Kidney glomerular epithelial cell (primary cell): ENCODE measurements at places on chromosomes 12 and 14.

DNA sequence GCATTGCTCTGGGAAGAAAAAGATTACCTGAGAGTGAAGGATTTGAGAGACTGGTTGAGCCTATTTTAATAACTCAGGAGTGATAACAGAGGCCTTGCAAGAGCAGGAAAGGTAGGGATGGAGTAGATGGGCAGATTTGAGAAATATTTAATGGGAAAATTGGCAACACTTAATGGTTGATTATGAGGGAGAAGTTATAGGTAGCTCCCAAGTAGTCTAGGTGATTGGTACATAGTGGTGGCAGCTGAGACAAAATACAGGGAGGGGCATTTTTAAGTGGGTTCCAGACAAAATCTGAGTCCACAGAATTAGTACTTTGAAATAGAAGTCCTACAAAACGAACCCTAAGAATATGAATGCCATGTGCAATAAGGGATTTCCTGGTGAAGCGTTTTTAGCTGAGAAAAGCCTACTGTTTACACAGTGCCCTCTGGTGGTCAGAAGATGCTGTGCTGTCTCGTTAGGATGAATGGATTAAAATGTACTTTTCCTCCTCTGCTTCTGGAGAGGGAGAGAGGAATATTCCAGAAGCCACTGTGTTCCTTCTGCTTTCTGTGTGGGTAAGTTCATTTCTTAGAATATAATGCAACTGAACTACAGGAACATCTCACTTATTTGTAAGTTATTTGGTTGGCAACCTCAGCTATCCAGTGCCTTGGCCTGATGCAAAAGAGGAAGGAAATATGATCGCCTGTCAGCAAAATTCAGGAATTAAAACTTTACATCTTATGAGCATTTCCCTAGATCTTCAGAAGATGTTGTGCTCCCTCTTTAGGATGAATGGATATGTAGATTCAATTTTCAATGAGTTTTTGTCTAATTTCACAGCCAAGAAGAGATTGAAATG, 6.5 kb downstream of the ZBTB1 start:
- peak; percentile 67 for DNase-seq

- DNase-seq, result no peak
These were observed 34.5 kb upstream of the ARID2 start for GRCh38 chr12:45695035-45695434.

GRCh38 chr12:89672589-89672979, 36.1 kb downstream of the ATP2B1 start:
- no peak for DNase-seq

DNA sequence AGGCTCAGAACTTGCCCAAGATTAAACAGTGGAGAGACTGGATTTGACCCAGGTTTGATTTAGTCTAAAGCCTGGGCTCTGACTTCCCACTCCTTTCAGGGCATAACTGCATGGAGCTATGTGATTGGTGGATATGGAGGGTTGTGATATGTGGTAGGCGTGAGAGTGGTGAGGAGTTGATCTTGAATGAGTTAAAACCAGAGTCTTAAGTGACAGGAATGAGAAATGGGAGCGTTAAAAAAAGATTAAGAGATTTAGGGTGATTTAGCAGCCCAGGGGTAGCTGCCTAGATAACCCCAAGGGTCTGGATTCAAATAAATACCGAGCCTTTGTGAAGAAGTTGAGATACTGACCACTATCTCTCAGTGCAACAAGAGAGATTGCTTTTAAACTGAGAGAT, 8.4 kb downstream of the SYNDIG1L start:
- DNase-seq, result no peak

GRCh38 chr14:85471744-85472143, 58.2 kb upstream of the FLRT2 start:
- peak; percentile 78 for DNase-seq

DNA sequence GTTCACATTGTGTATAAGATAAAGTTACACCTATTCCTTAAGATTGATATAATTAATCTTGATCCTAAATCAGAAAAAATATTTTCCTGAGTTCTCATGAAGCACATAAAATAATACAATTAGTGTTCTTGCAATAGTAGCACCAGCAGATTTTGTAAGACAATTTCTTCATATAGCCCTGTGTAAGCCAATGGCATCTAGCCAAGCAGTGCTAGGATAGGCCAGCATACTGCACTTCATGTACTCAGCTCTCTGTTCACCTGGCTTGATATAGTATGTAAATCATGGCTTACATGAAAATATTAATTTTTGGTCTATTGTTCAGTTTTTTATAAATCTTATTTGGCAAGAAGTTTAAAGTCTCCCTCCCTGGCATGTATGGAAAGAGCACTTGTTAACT, 1.9 kb downstream of the KLRF2 start:
- DNase-seq, result no peak

- no peak for DNase-seq
These were observed 28.7 kb downstream of the GIT2 start for GRCh38 chr12:109967383-109968031.

DNA sequence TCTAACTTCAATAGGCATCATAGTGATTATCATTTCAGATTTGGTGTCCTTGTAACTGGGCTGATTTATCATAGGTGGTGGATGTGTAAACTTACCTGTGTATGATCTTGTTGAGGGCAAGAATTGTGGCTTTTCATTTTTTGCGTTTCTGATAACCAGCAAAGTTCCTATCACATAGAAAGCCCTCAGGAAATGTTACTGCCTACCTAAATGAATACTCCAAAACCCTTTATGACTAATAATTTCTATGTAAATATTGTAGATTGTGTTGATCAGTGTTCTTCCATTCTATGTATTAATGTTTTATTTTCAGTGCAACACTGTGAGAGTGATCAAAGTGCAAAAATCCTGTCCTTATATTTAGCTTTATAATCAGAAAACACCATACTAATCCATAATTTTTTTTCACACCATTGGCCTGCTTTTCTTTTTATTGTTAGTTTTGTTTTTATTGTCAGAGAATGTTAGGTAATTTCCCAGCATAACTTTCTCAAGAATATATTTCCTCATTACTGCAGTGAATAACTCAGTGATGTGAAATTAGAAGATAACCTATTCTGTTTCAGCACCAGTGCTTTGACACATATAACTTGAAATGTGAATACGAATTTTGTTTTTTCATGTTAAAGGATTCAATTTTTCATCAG, 94.1 kb downstream of the GPHN start:
- no peak for DNase-seq

DNA sequence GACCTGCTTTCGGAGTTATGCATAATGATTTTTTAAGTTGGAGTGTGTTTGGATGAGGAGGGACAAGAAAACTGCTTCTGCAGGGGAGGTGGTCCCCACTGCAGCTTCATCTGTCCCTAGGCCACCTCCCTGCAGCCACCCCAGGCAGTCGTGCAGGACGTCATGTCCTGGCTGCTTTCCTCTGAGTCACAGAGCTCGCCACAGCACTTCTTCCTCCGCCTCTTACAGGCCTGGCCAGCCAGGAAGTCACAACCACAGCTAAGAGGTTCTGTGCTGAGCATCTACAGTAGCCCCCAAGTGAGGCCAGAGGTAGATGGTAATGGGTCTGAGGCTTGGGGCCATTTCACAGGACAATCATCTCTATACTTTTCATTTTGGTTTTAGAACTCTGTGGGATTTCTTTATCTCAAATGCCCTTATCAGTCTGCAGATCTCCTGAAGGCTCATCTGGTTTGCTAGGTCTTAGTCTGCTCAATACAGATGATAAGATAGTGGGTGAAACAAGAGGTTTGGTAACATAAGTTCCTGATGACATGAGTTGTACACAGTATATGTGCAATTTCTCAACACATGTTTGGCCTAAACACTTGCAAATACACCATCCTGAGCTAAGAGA, 106.4 kb downstream of the ARF6 start:
- peak; percentile 64 for DNase-seq

DNA sequence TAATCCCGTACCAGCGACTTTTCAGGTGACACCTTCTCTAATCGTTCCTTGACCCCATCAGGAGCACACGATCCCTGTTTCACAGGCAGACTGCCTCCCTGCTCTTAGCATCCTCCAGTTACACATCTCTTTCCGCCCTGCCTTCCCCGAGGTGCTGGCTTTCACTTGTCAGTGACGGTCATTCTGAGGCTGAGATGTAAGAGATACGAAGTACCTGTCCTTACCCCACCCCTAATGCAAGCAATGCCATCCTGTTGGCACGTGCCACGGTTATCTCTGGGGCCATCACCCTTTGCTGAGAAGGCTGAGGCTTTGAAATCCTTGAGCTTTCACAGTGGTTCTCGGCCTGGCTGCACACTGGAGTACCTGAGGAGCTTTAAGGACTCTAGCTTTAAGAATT, 24.4 kb downstream of the B4GALNT3 start:
- DNase-seq, result no peak

- DNase-seq, result no peak
These were observed 701.1 kb downstream of the NOVA1 start for GRCh38 chr14:25896777-25897176.

- DNase-seq, result no peak
These were observed 25.1 kb upstream of the CORO1C start for GRCh38 chr12:108756421-108756820.

DNA sequence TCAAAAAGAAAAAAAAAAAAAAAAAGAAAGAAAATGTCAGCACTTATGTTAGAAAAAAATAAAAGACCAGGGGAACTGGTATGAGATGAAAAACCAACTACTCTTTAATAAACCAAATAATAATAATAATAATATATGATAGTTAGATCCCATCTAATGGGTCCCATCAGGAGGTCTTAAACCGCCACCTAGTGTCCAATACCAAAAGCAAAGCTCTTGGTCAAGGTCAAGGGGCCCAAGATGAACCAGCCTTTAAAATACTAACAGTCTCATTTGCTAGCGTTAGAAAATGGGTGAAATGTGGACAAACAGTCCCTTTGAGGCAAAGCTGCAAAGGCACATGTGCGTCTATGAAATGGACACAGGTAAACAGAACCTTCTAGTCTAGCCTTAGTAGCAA, 12.3 kb downstream of the BRAP start:
- DNase-seq, result no peak

GRCh38 chr12:45669093-45669492, 60.4 kb upstream of the ARID2 start:
- no peak for DNase-seq

DNA sequence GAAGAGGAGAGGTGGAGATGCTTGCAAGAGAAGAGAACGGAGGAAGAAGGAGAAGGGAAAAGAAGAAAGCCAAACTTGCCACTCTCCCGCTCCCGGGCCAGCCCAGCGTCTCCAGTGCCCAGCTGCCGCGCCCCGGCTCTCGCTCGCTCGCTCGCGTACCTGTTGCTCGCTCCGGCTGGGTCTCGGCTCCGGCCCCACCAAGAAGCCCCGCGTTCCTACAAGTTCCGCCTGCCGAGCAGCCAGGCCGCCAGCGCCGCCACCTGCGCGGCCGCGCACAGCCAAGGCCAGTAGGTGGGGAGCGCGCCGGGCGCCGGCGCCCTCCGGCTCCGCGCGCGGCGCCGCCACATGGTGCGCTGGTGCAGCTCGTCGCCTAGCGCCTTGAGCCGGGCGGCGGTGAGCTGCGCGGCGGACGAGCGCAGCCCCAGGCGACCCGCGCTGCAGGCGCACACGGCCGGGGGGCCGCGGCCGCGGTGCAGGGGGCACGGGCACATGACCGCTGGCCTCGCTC, 370 bp downstream of the HRK start:
- DNase-seq, result peak; percentile 48

- peak; percentile 44 for DNase-seq
These were observed 70.0 kb downstream of the ARMH4 start for GRCh38 chr14:58082011-58082410.

DNA sequence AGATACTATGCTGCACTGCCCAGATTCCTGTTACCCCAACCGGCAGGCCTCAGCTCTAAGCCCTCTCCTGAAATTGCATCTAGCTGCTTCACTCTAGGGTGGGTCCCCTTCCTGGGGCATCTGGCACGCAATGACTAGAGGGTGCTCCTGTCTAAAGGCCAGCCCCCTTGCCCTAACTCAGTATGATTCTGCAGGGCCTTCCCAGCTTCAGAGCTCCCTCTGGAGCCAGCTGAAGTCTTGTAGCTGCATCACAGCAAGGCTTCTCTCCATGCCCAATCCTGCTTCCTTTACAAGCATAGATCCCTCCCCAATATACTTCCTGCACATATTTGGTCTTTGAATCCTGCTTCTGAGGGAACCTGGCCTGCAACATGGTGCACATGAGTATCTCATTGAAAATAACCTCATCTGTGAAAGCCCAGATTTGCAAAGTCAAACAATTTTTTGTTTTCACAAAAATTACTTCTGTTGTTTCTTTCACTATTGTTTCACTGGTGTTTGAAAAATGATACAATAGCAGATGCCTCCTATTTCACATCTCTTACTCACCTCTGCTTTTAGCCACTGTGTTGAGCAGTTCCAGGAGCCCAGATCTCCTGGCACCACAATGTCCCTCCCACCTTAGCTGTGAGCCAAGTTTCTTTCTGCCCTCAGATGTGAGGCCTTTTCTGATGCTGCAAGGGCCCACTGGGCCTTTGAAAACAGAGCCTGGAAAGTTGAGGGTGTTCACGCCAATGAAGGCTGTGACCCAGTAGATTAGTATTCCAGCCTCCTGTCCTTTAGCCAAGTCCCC, 169.5 kb upstream of the EGLN3 start:
- no peak for DNase-seq

GRCh38 chr12:130803702-130804101, 35.3 kb downstream of the STX2 start:
- no peak for DNase-seq

DNA sequence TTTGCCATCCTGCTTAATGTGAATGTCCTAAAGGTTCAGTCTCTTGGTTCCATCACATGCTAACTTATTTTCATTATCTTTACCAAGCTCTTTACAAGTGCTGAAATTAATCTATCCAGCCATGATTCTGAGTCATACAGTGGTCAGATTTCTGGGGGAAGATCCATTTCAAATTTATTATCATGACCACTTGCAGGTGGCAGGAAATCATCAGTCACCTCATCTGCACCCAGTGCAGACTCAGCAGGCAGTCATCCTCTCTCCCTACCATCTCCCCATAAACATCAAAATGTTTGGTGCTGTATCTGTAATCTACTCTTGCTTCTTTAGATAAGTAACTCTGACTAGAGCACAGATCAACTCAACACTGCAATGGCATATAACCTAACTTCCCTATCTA, 23.5 kb downstream of the ATG14 start:
- DNase-seq, result no peak

- no peak for DNase-seq
These were observed 386.7 kb downstream of the DAD1 start for GRCh38 chr14:22202313-22202712.

DNA sequence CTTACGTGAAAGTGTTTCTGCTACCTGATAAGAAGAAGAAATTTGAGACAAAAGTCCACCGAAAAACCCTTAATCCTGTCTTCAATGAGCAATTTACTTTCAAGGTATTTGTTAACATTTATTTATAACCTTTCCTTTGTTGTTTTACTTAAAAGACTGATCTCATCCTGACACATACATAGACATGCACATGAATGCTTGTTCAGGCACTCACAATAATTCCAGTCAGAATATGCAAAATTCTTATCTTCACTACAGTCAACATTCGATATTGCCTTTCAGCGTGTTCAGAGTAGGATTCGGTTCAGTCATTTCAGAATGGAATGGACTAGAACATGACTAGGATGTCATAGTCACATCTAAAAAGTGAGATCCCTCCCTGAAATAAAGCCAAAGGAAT, 394.6 kb downstream of the PAWR start:
- no peak for DNase-seq

- no peak for DNase-seq
These were observed 27.0 kb downstream of the MSRB3 start for GRCh38 chr12:65305346-65305950.

GRCh38 chr12:98544751-98545150, 29.4 kb downstream of the TMPO start:
- no peak for DNase-seq

GRCh38 chr14:39851202-39851601, 419.0 kb upstream of the FBXO33 start:
- no peak for DNase-seq

GRCh38 chr14:85695300-85695699, 165.4 kb downstream of the FLRT2 start:
- no peak for DNase-seq

GRCh38 chr12:11685716-11686115, 36.2 kb downstream of the ETV6 start:
- DNase-seq, result no peak
